ENCODE measurements at places on chromosomes 2 and 18. TPM values are rescaled to one million over a fixed set of nuclear protein-coding genes. Genes with fewer than 3 reads are reported as not detected.

The CYTIP gene
- 0.54 TPM for total RNA-seq

GRCh38 chr2:200873560-200873959, 9.1 kb upstream of the CLK1 start:
- DNase-seq = no peak

GRCh38 chr2:56102866-56103265, 80.9 kb upstream of the CCDC85A start:
- no peak for DNase-seq

GRCh38 chr2:179936654-179937053, 70.4 kb downstream of the CWC22 start:
- DNase-seq = peak; percentile 66

The AQP4 gene
- 0.09 TPM for total RNA-seq
